Activated naive CD4-positive, alpha-beta T cell (primary cell): ENCODE measurements at places on chromosomes 3 and 15.

DNA sequence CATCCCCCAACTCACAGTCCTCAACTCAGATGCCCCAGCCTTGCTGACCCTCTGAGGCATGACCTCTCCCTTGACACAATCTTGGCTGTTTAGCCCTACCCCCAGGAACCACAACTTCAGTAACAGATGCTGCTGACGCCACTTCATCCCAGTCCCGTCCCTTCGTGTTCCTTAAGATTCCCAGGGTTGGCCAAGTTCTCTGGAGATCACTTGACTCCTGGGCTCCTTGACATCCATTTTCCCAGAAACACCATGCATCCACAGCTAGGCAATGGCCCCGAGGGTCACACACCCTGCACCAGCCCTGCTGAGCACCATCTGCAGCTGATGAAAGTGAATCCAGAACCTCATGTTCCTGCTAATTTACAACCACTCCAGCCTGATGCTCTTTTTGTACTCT is 6.9 kb downstream of the RTP2 start:
- no peak for DNase-seq

DNA sequence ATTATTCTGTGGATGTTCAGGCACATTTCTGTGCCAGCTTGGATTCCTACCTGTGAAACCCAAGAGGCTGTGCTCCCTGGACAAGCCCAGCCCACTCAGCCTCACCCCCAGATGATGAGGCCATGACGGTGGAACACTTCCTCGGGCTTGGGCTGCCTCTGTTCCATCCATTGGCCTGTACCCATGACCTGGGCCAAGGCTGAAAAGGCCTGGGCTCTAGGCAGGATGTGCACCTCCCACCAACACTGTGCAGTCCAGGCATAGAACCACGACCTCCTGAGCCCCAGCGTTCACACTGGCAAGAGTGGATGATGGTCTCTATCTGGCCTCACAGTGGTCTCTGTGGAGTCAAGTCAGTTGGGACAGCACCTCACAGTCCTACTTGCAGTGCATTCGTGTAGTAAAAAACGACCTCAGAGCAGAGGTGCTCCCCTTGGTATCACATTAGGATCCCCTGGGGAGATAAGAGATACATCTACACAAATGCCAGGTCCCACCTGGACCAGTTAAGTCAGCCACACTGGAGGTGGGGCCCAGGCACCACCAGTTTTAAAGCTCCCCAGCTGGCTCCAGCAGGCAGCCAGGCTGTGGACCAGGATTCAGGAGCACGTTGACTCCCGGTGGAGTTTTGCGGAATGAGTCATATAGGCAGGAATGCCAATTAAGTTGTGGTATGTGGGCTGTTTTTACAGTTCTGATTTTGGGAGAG is 39.0 kb upstream of the IGF1R start:
- DNase-seq: no peak

GRCh38 chr3:54703923-54704322 is 223.9 kb downstream of the LRTM1 start:
- DNase-seq: no peak

GRCh38 chr3:183818706-183819624 is 6.4 kb downstream of the MAP6D1 start:
- DNase-seq: no peak

DNA sequence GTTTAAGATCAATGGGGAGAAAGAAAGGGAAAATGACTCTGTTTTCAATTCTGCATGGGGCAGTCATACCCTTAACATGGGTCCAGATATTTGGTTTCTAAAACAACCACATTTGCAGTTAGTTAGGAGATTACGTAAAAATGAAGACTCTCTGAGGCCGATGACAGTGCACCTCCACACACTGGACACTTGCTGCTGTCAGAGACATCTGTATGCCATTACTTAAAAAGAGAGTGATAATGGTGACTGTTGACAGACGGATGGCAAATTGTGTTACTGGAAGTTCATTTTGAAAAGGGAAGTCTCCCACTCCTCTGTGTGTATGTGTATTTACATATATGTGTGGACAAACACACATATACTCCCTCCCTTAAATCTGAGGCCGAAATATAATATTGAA is 304.5 kb upstream of the SEMA6D start:
- DNase-seq: no peak

GRCh38 chr3:130826516-130827182 is 67.2 kb upstream of the ATP2C1 start:
- no peak for DNase-seq

DNA sequence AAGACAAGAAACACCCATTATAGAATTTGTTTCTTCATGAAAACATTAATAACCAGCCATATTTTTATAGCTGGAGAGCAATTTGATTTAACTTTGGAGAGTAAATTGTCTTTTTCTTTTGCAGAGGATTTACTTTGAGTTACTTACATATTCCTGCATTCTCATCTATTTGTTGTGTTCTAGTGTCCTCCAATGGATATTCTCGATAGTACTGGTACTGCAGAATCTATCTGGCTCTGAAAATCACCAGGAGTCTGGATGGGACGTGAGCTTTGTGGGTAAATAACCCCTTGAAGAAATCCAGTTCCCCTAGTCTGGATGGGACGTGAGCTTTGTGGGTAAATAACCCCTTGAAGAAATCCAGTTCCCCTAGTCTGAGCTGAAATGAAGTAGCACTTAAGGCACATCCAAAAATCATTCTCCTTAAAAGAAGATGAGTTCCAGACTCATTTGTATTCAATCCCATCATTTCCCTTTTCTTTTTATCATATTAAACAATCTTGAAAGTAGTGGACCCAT is 294.1 kb upstream of the UBE2E2 start:
- no peak for DNase-seq

DNA sequence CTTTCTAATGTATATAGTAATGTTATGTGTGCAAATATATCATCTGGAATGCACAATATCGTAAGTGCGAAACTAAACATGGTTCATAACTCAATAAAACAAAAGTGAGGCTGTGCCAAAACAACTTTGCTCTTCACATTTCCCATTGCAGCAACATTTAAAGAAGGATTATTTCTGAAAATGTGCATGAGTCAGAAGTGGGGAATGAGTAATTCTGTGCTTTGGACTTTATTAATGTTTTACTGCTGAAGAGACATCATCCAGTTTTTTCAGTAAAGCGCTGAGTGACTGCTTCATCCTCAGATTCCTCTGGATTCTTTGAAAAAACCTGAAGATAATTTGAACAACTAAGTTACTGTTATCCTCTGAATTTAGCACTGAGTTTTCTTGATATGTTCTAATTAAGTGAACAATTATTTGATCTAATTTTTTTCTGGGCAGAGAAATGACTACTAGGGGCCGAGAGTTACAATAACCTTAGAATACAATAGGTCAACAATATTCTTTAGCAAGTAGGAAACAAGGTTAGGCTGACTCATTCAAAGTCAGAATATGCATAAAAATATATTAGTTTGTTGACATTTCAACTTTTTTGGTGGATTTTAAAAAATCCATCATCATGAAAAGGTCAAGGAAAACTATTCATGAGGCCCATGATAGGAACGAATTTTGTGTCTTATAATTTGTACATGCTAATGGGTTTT is 20.0 kb upstream of the PLCL2 start:
- no peak for DNase-seq

GRCh38 chr3:156632601-156633000 is 41.8 kb upstream of the TIPARP start:
- no peak for DNase-seq

- no peak for DNase-seq
Observed at GRCh38 chr3:42557854-42558253, 23.9 kb downstream of the SEC22C start.

GRCh38 chr3:11634974-11635612 is 8.6 kb downstream of the VGLL4 start:
- DNase-seq: no peak

- DNase-seq: no peak
Observed at GRCh38 chr3:19471138-19471537, 322.8 kb downstream of the KCNH8 start.

- DNase-seq: no peak
Observed at GRCh38 chr3:11001020-11001657, 8.6 kb downstream of the SLC6A1 start.

GRCh38 chr3:120163816-120164215 is 69.6 kb upstream of the GSK3B start:
- DNase-seq: no peak

GRCh38 chr15:99407716-99408115 is 156.4 kb downstream of the LRRC28 start:
- no peak for DNase-seq

DNA sequence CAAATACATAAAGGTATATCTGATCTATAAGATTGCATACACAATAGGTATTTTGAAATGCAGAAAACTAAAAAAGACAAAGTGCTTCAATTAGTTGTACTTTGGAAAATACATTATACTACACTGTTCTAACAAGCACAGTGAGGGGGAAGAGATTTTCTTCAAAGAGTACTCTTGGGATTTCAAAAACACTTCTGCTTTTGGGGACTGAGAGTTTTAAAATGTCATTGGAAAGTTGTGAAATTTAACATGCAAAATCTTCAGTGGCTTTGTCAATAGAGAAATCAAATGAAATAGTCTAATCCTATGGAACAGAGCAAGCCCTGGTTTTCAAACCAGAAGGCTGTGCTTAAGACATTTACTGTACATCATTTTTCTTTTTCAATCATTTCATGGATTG is 322.2 kb upstream of the SEMA6D start:
- DNase-seq: no peak

DNA sequence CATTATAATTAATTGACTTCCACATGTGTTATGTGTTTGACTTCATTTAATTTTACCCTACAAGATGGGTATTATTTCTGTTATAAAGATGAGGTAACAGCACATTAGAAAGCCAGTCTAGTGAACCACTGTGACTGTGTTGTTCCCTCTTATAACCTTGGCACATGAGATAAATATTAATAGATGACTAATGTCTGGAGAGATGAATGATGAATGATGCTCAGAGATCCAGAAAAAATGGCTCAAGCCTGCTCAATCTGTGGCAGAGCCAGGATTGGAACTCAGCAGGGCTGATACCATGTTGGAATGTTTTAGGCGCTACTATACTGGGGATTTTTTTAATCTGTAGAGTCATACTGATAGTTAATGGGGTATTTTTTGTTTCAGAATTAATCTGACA is 118.8 kb upstream of the PTX3 start:
- no peak for DNase-seq

DNA sequence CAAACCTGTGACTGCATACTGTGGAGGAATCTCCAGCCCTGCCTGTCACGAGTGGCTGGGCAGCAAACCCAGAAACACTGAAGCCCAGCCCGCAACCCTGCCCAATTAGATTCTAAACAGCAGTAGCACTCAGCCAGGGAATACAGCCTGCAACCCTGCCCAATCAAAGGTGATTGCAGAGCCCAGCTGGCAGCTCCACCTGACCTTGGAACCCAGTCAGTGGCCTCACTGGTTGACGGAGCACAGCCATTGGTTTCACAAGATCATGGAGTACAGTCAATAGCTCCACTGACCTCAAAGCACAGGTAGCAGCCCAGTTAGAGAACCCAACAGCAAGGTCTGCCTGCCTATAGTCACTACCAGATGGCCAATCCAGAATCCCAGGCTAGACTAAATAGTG is 35.2 kb upstream of the MYLK start:
- DNase-seq: no peak

GRCh38 chr15:66572146-66572545 is 6.3 kb upstream of the LCTL start:
- no peak for DNase-seq

- no peak for DNase-seq
Observed at GRCh38 chr3:50435371-50436113, 67.9 kb downstream of the CACNA2D2 start.

GRCh38 chr3:14125193-14126016 is 553 bp downstream of the TMEM43 start:
- peak; percentile 23 for DNase-seq

DNA sequence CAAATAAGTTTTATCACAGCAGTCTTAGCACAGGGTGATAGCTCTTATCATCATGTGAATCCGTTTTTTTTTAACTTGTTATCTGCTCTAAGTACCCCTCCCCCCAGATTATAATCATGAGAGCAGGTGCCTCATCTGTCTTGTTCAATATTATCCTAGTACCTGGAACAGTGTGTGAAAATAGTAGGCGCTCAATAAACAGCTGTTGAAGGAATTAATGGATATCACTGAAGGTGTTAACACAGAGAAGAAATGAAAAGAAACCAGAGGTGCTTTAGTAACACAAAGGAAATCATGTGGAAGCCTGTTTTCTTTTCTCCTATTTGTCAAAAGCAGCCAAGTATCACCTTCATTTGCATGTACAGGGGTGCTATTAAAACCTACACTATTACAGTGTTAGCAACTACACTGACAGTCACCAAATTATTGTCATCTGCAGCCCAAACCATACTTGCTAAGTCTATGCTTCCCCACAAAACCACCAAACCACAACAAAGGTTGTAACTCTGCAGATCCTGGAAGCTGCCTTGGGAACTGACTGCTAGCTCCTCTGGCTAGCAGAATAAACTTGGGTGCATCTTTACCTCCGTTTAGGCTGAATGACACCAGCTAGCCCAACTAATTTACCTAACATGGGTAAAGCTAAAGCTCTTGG is 2.9 kb downstream of the XPC start:
- DNase-seq: no peak

DNA sequence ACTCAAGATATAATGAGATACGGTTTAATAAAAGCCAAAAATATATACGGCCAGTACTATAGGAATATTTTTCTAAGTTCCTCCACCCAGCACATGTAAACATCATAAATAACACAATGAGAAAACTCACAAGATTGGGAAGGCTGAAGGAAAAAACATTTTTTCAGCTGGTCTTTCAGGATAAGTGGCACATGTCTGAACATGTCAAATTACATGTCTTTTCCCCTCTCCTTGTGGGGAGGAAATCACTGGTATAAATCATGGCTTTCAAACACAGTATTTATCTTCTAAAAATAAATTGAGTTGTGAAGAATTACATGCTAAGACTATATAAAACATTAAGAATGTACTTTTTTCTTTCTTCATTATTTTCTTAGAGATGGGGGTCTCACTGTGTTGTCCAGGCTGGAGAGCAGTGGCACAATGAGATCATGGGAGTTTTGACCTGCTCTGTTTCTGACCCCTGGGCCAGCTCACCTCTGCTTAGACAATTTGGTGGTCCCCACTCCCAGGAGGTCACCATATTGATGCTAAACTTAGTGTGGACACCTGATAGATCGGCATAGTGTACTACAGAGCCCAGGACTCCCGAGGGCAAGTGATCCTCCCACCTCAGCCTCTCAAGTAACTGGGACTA is 32.8 kb downstream of the ETV5 start:
- DNase-seq: no peak

- no peak for DNase-seq
Observed at GRCh38 chr3:134020135-134020680, 9.5 kb downstream of the SLCO2A1 start.

DNA sequence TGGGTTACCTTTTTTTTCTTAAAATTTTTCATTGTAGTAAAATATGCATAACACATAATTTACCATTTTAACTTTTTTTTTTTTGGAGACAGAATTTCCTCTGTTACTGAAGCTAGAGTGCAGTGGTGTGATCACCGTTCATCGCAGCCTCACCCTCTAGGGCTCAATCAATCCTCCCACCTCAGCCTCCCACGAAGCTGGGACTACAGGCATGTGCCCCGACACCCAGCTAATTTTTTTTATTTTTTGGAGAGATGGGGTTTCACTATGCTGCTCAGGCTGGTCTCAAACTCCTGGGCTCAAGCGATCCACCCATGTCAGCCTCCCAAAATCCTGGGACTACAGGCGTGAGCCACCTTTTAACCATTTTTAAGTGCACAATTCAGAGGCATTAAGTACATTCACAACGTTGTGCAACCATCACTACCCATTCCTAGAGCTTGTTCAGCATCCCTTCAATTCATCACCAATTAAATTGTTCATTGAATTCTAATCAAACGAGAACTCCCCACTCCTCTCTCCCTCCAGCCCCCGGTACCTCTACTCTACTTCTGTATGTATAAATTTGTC is 44.6 kb downstream of the BHLHE40 start:
- no peak for DNase-seq
